Neuronal stem cell (in vitro differentiated cells): ENCODE measurements at places on chromosomes 5 and 9.
A peak's percentile ranks its signal among the peaks of the same experiment; 100 is the strongest.

- H3K27me3 ChIP-seq = no peaks in the 10 kb centered on the region
- no peak overlapping the region for H3K4me3 ChIP-seq
- H3K36me3 ChIP-seq = no peaks in the 10 kb centered on the region
- no peaks in the 10 kb centered on the region for H3K4me1 ChIP-seq
- peak overlapping the region; percentile 25 for H3K27ac ChIP-seq
Observed at GRCh38 chr9:108057421-108058134, 568.0 kb upstream of the KLF4 start.

- no peak overlapping the region for H3K4me3 ChIP-seq
- peaks cover 10% of the 10 kb centered on the region for H3K4me1 ChIP-seq
- H3K27me3 ChIP-seq = peaks cover 22% of the 10 kb centered on the region
- H3K27ac ChIP-seq = no peak overlapping the region
- peak; percentile 61 for DNase-seq
- no peaks in the 10 kb centered on the region for H3K36me3 ChIP-seq
Observed at GRCh38 chr5:163564321-163564938, 59.0 kb downstream of the MAT2B start.

- H3K27me3 ChIP-seq = no peaks in the 10 kb centered on the region
- H3K4me3 ChIP-seq = no peak overlapping the region
- no peaks in the 10 kb centered on the region for H3K36me3 ChIP-seq
- no peak overlapping the region for H3K27ac ChIP-seq
- H3K4me1 ChIP-seq = peaks cover 1% of the 10 kb centered on the region
Observed at GRCh38 chr9:77604316-77604715, 43.8 kb downstream of the GNA14 start.

DNA sequence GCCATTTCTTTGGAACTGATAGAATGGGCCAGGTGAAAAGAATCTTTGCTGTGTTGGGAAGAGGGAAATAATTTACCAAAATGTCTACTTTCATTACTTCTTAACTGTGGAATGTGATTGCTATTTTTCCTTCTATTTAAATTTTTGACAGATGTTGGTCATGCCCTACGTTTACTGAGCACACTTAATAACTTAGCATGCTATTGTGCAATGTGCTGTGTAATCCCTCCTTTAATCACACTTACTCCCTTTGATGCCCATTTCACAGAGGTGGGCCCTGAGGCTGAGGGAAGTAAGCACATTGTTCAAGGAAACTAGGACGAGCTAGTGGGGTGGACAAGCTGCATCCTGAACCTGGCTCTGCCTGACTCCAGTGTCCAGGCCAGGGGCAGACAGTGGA lies 47.8 kb upstream of the INSYN2B start:
- no peaks in the 10 kb centered on the region for H3K4me1 ChIP-seq
- no peak for DNase-seq
- no peak overlapping the region for H3K27ac ChIP-seq
- H3K27me3 ChIP-seq = no peaks in the 10 kb centered on the region

DNA sequence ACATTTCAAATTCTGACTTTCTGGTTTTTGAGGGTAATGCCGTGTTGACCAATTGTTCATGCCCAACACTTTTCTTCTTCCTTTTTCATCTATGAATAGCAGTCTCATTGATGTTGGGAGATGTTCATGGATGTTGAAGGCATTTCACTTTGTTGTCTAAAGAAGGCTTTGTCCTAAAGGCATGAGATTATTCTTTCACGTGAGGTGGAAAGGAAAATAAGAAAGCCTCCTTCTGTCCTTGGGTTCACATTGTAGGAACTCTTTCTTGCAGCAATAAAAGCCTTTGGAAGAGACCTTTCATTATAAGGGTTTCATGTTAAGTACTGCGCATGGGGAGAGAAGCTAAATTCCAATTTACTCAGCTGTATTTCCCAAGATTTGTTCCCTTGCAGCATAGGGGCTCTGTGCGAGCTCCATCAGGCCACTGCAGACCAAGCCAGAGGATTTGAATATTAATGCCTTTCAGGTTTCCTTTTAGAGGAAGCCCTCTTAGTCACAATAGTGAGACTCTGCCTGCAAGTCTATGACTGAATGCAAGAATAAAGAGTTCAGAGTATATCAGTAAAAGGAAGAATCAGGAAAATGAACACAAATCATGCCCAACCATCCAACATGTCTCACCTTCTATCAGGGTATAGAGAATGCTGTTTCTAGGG lies 274.6 kb downstream of the TMEM38B start:
- no peak overlapping the region for H3K4me3 ChIP-seq
- DNase-seq = no peak
- no peaks in the 10 kb centered on the region for H3K27me3 ChIP-seq
- peak overlapping the region; percentile 54 for H3K27ac ChIP-seq
- H3K36me3 ChIP-seq = no peaks in the 10 kb centered on the region
